ENCODE measurements at places on chromosomes 16 and 17. TPM values are rescaled to one million over a fixed set of nuclear protein-coding genes. Genes with fewer than 3 reads are reported as not detected.

DNA sequence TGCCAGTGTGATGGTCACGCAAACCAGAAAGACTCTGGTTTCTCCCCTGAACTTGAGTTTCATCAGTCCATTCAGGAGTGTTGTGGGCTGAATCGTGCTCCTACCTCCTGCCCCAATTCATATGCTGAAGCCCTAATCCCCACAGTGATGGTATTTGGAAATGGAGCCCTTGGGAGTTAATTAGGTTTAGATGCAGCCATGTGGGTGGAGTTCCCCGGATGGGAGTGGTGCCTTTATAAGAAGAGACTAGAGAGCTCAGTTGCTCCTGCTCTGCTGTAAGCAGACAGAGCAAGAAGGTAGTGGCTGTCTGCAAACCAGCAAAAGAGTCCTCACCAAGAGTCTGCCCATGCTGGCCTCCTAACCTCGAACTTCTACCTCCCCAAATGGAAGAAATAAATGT lies 160.3 kb upstream of the DYNLRB2 start:
- no peak for DNase-seq

- DNase-seq: no peak
Observed at GRCh38 chr17:81648013-81648706, 8.2 kb downstream of the PDE6G start.

DNA sequence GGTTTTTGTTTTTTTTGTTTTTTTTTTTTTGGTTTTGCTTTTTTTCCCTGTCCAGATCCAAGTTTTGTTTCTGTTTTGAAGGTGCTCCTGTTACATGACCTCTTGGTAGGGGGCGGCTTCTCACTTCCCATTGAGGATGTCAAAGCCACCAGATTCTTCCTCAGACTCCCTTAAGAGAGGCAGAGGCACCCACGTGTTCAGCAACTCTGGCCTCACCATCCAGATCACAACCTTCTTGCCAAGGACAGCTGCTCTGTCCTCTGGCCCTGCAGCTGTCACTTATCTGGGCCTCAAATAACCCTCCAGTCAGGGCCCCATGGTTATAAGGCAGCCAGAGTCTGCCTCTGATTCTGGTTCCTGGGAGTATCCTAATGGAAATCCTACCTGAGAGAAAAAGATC lies 208.5 kb downstream of the STX8 start:
- no peak for DNase-seq

ANKRD40CL gene
- polyA plus RNA-seq: not detected

DNA sequence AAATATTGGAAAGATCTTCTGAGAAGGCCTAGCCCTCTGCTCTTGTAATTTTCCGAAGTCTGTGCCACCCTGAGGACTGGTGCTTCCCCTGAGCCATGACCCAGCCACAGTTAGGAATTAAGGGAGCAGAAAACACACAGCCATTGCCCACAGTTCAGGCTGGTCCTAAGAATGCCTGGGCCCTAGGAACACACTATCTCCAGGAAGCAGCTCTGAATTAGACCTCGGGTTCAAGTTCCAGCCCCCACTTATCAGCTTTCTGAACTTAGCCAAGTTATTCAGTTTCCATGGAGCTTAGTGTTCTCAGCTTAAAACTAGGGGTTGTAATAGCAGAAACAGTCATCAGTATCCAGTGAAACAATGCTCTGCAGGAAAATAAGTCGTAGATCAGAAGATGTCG lies 56.0 kb downstream of the CDH13 start:
- DNase-seq: no peak

- no peak for DNase-seq
Observed at GRCh38 chr17:19664136-19664820, 15.7 kb downstream of the ALDH3A2 start.

COX4I1 gene
- 943 TPM for polyA plus RNA-seq

DNA sequence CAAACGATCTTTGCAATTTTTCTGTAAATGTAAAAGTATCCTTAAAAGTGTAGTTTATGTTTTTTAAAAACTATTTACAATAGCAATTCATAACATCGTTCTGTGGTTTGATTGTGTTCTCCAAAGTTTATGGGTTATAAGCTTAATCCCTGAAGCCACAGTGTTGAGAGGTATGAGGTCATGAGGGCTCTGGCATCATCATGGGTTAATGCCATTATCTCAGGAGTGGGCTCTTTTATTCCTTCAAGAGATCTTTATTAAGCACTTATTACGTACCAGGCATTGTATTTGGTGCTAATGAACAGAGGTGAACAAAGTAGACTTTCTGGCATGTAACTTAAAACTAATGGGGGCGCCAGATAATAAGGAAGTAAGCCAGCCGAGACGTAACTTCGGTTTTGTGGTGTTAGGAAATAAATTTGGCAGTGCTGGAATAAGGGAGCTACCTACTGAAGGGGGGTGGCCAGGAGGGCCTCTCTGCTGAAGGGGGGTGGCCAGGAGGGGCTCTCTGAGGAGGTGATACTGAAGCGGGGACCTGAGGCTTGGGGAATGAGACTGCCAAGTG lies 158.1 kb downstream of the VPS53 start:
- DNase-seq: no peak

- no peak for DNase-seq
Observed at GRCh38 chr17:72934927-72935326, 157.6 kb downstream of the SLC39A11 start.

POLR2C gene
- polyA plus RNA-seq: 59.9 TPM

TNFSF12 gene
- 21.6 TPM for polyA plus RNA-seq

ZNF597 gene
- 1.8 TPM for polyA plus RNA-seq

NPIPA7 gene
- not detected for polyA plus RNA-seq

DNA sequence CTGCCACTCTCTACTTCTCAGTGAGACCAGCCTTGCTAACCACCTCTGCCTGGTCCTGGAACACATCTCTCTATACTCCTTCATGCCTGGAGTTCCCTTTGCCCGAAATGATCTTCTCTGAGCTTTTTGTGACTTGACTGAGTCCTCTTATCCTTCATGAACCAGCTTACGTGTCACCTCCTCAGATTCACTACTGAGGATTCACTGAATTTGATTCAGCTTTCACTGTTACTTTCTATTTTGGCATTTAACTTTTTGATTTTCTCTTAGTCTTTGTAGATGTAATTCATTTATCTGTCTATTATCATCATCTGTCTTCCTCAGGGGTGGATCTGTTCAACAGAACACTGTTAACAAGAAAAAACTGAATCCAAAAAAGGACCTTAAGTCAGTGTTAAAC lies 95.6 kb downstream of the RPGRIP1L start:
- no peak for DNase-seq

GRCh38 chr16:65789161-65789945 lies 577.1 kb upstream of the CDH5 start:
- DNase-seq: no peak

Data from naive B cell (primary cell).